ENCODE measurements at places on chromosomes 3 and 15.

DNA sequence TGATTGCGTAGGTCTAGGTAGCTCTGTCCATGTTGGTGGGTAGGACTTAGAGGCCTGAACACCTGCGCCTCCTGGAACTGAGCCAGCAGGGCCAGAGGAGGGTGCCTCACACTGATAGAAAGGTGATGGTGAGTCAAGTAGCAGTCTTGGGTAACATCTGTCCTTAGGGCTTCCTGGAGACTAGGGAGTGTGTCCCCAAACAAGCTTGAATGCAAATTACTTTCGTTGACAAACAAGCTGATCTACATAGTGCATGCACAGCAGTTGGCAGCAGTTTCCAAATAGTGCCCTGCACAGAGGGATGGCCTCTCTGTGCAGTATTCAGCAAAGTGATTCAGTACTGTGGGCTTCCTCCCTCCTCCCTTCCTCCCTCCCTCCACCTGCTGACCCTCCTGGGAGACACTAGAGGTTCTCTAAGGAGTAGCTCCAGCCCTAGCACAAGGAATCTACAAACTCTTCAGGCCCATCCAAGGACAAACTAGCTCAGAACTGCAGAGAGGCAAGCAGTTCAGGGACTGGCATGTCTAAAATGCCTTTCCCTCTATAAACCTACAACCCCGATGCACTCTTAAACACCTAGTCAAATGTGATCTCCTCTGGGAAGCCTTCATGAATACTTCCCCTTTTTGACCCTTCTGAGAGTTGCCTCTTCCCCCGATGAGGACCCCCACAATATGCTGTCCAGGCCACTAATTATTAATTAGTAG, 61.0 kb downstream of the TLE3 start:
- no peak for DNase-seq

- DNase-seq = no peak
Observed at GRCh38 chr3:174937478-174937877, 78.3 kb downstream of the NAALADL2 start.

- no peak for DNase-seq
Observed at GRCh38 chr3:8499181-8499611, 2.4 kb upstream of the LMCD1 start.

- DNase-seq = no peak
Observed at GRCh38 chr15:80934761-80935221, 54.8 kb downstream of the MESD start.

DNA sequence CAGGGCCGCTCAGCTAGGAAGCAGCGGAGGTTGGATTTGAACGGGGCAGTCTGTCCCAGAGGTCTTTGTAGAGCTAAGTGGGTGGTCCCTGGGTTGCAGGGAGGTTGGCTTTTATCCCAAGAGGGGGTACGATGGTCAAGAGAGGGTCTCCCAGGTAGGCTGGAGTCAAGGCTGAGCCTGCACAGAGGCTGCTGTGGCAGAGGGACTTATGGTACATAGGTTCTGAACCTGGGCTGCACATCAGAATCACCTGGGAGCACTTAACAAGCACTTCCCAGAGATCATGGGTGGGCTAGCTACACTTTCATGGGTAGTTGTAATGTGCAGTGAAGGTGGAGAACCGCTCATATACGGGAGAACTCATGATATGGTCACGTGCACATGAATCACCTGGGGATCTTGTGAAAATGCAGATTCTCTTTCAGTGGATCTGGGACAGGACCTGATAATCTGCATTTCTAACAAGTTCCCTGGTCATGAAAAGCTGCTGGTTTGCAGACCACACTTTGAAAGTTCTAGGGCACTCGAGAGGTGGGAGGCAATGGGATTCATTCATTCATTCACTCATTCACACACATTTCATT, 2.9 kb upstream of the RASGRF1 start:
- DNase-seq = no peak

DNA sequence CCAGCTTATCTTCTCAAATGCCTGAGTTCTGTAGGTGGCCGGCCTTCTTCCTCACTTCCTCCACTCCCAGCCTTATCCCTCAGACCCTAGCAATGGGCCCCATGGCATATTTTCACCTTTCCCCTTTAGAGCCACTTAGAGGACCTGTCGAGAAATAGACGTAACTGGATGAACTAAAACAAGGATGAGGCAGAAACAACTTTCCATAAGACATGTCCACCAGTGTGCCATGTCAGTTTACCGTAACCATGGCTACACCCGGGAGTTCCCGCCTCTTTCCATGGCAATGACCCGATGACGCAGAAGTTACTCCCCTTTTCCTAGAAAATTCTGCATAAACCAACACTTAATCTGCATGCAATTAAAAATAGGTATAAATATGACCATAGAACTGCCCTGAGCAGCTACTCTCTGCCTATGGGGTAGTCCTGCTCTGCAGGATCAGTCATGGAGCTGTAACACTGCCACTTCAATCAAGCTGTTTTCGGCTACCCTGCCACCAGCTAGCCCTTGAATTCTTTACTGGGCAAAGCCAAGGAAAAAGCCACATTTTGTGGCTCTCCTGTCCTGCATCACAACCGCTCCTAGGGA, 55.1 kb upstream of the ZBTB38 start:
- no peak for DNase-seq

GRCh38 chr3:18526667-18527066, 101.5 kb upstream of the SATB1 start:
- DNase-seq = no peak

DNA sequence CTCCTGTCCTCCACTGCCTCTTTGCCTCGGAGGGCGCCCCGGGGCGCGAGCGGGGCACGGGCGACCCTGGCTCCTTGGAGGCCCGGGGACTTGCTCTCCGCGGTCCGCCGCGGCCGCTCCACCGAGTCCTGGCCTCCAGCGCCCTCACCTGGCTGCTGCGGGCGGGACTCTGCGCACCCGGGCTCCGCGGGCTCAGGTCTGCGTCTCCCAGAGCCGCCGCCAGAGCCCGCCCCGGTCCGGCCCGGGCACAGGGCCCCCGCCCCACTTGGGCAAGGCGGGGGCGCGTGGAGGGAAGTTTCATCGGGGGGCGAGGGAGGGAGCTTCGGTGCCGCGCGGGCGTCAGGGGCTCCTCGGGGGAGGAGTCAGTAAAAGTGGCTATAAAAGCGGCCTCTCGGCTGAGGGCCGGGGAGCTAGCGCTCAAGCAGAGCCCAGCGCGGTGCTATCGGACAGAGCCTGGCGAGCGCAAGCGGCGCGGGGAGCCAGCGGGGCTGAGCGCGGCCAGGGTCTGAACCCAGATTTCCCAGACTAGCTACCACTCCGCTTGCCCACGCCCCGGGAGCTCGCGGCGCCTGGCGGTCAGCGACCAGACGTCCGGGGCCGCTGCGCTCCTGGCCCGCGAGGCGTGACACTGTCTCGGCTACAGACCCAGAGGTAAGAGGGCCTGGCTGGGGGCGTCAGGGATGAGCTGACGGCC, at the start of gene CEMIP:
TSS of gene CEMIP (plus strand) at position 407 of the 694 bp plus-strand sequence. CDS start 94,510 bp downstream, outside the sequence.
- DNase-seq = peak; percentile 53

DNA sequence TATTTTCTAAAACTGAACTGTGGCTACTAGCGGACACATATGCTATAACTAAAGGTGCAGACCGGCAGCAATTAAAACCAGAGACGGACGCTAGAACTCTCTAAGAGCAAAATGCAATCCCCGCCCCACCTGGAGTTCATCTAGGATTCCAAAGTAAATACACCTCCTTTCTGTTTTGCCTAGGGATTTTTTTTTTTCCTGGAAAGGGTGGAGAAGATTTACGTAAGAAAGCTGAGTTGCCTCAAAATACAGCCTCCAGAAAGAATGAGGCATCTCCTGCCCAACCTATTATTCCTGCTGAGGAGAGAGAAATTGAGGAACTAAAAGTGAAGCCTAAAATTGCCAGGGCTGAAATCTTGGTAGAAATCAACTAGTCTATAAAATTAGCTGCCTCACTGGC, 150.2 kb downstream of the TP63 start:
- DNase-seq = no peak

DNA sequence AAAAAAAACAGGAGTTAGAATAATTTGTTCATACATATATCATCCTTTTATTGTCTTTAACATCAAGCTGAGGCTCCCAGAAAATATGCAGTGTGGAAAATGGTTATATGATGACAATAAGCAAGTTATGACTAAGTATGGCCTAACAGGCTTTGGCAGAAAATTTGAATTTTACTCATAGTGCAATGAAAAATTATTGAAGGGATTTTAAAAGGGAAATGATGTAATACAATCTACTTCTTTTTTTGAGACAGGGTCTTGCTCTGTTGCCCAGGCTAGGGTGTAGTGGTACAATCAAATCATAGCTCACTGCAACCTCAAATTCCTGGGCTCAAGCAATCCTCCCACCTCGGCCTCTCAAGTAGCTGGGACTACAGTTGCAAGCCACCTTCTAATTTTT, 78.7 kb downstream of the FAIM start:
- no peak for DNase-seq

DNA sequence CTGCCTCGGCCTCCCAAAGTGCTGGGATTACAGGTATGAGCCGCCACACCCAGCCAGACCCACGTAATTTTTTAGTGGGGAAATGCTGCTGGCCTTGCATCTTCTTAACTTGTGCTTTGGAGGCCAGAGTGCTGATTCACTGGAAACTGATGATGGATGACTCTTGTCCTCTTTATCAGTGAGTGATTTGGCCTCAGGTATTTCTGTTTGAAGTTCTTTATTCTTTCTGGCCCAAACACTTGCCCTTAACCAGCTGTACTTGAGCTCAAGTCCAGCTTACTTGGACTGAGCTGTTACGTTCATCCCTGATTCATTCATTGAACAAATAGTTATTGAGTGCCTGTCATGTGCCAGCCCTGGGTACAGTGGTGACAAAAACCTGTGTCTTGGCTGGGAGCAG, 4.2 kb downstream of the PTPN23 start:
- DNase-seq = no peak

DNA sequence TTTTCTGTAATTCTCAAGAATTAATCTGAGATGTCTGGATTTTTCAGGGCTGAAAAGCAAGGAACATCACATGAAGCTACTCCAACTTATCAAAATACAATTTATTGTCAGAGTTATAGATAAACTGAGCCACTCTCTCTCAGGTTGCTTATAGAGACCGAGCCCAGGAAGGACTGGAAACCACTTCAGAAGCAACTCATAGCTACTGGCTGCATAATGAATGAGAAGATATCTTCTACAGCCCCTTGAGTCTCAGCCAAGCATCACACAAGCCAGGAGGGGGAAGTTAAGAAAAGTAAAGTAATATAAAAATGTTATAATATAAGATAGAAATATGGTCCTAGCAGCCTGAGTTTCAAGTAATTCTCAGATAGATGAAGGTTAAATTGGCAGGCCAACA, 186.0 kb downstream of the TNIK start:
- DNase-seq = no peak

DNA sequence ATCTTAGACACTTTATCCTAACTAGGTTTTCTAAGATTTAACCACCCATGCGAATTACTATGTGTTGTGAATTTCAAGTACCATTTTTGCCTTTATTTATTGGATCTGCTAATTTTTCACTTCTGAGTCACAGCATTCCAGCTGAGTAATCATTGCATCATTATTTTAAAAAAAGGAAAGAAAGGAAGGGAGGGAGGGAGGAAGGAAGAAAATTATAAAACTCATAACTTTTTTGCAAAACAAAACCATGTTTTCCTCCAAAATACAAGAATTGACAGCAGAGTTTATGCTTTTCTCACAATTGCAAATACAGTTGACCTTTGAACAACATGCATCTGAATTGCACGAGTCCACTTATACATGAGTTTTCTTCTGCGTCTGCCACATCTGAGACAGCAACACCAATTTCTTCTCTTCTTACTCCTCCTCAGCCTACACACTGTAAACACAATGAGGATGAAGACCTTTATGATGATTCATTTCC, 651.4 kb upstream of the NECTIN3 start:
- DNase-seq = peak; percentile 55

DNA sequence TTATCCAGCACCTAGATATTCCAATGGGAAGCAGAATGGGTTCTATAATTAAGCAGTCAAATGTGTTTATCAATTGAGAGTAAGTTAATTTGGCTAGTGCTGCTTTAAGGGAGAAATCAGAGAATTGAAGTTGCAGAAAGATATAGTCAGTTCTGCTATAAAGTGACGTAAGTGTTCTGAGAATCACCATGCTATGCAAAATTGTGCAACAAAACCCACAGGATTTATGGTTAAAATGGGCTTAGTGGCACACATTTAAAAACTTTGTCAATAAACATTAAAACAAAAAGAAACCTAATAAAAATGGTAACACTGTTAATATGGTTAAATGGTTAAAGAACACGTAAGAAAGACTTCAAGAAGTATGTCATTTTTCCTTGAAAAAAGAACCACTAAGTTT, 74.5 kb downstream of the TMEM108 start:
- DNase-seq = no peak

DNA sequence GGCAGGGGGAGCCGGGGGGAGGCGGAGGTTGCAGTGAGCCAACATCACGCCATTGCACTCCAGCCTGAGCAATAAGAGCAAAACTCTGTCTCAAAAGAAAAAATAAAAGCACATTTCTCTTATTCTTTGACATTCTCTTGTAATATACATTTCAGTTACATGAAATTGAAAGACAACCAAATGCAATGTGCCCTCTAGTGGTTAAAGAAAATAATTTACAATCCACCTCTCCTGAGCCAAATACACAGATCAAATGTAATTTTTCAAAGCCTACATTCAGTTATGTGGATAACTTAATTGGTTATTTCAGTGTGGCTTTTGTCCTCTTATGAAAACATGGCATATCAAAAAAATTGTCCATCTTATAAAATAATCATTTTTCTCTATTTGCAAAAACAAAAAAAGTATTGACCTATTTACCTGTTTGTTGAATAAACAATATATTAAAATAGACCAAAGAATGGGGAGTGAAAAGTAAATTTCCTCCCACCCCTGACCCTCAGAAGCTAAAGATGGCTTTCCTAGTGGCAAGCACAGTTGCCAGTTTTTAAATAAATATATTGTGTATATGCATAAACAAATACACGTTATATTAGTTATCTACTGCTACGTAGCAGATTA, 14.2 kb upstream of the U2SURP start:
- DNase-seq = no peak

GRCh38 chr3:170470063-170471016, 51.7 kb downstream of the CLDN11 start:
- no peak for DNase-seq

DNA sequence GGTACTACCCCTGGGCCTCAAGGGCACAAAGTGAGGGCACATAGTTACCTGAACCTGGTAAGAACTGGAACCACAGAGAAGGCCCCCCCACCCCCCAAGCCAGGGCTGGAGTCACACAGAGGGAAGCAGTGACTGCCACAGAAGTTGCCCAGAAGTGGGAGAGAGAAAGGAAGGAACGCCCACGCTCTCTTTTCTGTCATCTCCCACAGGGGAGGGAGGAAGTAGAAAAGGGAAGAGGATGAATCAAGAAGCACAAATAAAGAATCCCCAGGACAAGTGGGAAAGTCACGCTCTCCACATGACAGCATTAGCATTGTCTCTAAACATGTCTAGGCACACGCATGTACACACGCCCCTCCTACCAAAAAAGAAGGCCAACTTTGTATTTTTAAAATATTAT, 114.7 kb upstream of the FRMD4B start:
- no peak for DNase-seq

DNA sequence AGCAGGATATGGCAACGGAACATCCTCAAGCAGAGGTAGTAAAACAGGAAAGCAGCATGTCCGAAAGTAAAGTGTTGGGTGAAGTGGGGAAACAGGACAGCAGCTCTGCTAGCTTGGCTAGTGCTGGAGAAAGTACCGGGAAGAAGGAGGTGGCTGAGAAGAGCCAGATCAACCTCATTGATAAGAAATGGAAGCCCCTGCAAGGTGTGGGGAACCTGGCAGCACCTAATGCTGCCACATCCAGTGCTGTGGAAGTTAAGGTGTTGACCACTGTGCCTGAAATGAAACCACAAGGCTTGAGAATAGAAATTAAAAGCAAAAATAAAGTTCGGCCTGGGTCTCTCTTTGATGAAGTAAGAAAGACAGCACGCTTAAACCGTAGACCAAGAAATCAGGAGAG, 14.3 kb upstream of the ZBTB47 start:
- no peak for DNase-seq

Measured in SW 1271 (cell line).